ENCODE measurements at places on chromosomes 4 and X. TPM values are rescaled to one million over a fixed set of nuclear protein-coding genes. Genes with fewer than 3 reads are reported as not detected.
A peak's percentile ranks its signal among the peaks of the same experiment; 100 is the strongest.

Gene HPGDS
- total RNA-seq: not detected

Gene RHOXF2B
- total RNA-seq: not detected

Gene ZXDA
- total RNA-seq: 5.4 TPM

Gene CXCL3
- total RNA-seq: 1.3 TPM

Gene FAM184B
- not detected for total RNA-seq

Gene MAGEC2
- not detected for total RNA-seq

Gene DOK7
- total RNA-seq: not detected

Gene H2BW2
- total RNA-seq: not detected

Gene GAGE1
- not detected for total RNA-seq

Gene GYPB
- not detected for total RNA-seq

Gene GPR50
- not detected for total RNA-seq

Gene ADH1A
- total RNA-seq: not detected

Gene MTMR8
- total RNA-seq: 1.1 TPM

- no peak for DNase-seq
These were observed 28.3 kb upstream of the MAGEC2 start for GRCh38 chrX:142233400-142233799.

DNA sequence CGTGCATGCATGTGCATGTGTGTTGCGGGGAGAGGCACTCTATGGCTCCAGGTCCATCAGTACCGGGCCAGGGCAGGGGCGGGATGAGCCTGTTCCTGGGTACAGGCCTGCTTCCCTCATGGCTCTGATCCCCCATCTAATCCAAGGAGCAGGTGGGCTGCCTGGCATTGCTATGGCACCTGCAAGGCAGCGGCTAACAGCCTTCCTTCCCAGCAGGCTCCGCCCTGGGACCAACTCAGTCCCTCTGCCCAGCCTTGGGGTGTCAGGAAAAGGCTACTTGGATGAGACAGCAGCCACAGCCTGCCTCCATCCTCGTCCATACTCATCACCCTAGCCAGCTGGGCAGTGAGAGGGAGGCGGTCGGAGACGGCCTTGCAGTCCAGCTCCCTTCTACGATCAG is 46.5 kb downstream of the PPP2R2C start:
- no peak for DNase-seq

GRCh38 chr4:4339504-4340085 is 47.3 kb upstream of the NSG1 start:
- no peak for DNase-seq

DNA sequence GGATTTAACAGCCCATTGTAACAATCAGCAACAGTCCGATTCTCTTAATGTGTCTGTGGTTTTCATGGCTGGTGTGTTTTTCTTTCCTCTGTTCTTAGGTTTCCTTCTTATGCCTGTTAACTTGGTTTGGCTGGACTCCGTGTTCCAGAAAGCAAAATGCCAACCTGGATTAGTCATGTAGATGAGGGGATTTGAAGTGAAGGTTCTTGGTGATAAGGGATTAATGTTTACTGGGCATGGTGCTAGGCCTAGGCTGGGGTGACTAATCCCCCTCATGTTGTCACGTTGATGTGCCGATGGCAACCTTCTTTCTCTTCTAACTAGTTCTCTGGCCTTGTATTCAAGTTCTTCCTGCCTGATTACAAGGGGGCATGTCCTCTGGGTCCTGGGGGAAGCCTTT is 85.9 kb downstream of the REPS2 start:
- DNase-seq: peak; percentile 51

GRCh38 chr4:7638984-7639789 is 204.5 kb upstream of the PSAPL1 start:
- DNase-seq: no peak

DNA sequence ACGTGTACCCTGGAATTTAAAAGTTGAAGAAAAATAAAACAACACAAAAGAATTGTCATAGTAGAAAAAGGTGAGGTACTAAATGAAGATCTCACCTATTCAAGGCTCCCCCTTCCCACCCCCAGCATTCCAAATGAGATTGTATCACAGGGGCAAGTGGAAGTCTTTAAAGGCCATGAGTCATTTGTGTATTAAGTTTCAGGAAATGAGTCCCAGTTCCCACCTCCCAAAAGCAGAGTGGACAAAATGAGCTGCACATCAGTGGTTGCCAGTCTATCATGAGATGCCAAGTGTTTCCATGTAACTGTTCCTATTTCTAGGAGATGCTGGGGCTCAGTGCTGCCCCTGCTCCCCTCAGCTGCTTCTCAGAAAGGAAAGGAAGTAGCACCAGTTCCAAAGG is 20.1 kb downstream of the ARHGEF9 start:
- peak; percentile 39 for DNase-seq

GRCh38 chr4:150586162-150586810 is 4.3 kb downstream of the MAB21L2 start:
- DNase-seq: no peak

DNA sequence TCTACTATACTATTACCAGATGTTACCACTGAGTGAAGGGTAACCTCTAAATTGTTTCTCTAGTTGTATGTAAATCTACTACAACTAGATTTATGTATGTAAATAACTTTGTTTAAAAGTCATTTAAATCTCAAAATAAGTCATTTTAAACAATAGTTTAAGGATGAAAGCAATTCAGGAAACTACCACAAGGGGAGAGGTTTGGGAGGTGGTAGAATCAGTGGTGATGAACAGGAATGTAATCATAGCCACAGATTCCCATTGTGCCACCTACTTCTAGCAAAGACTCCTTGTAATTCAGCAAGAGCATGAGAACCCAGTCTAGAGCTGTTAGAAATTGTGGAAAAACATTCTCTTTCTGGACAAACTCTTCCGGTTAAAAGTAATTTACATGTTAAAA is 234.6 kb downstream of the SLC7A11 start:
- no peak for DNase-seq

- no peak for DNase-seq
These were observed 7.5 kb upstream of the SETD7 start for GRCh38 chr4:139563515-139563914.

- no peak for DNase-seq
These were observed 377.5 kb downstream of the CENPC start for GRCh38 chr4:67167849-67168248.

DNA sequence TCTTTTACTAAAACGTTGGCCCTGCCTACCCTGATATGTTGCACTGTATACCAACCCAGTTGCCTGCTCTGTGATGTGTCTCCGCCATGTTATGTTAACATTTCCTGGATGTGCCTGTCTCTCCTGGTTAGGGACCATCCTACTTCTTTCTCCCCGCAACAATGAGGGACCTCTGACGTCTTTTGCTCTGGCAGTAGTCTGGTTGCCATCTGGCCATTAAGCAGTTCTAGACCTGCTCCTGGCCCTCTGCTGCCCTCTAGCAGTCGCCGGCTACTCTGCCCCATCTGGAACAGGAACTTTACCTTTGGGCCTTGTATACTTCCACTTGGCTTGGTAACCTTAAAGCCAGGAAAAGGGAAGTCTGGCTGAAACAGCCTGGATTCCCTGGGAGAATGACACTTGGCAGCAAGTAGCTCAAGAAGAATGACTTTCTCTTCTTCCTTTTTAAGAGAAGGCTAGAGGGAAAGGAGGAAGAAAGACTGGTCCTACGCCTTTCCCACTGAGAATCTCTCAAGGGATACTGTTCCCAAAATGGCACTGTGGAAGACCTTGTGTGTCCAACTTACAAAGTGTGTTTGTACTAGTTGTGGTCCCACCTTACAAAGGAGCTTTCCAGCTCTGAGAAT is 63.5 kb downstream of the GPC3 start:
- DNase-seq: peak; percentile 1

DNA sequence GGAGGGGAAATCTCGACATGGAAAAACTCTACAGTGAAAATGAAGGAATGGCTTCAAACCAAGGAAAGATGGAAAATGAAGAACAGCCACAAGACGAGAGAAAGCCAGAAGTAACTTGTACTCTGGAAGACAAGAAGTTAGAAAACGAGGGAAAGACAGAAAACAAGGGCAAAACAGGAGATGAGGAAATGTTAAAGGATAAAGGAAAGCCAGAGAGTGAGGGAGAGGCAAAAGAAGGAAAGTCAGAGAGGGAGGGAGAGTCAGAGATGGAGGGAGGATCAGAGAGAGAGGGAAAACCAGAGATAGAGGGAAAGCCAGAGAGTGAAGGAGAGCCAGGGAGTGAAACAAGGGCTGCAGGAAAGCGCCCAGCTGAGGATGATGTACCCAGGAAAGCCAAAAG is 1.3 kb downstream of the TCEAL4 start:
- peak; percentile 1 for DNase-seq

GRCh38 chr4:53075162-53075785 is 213.2 kb downstream of the RASL11B start:
- DNase-seq: no peak

- DNase-seq: peak; percentile 13
These were observed 18.2 kb upstream of the PLAC1 start for GRCh38 chrX:134676436-134676835.

DNA sequence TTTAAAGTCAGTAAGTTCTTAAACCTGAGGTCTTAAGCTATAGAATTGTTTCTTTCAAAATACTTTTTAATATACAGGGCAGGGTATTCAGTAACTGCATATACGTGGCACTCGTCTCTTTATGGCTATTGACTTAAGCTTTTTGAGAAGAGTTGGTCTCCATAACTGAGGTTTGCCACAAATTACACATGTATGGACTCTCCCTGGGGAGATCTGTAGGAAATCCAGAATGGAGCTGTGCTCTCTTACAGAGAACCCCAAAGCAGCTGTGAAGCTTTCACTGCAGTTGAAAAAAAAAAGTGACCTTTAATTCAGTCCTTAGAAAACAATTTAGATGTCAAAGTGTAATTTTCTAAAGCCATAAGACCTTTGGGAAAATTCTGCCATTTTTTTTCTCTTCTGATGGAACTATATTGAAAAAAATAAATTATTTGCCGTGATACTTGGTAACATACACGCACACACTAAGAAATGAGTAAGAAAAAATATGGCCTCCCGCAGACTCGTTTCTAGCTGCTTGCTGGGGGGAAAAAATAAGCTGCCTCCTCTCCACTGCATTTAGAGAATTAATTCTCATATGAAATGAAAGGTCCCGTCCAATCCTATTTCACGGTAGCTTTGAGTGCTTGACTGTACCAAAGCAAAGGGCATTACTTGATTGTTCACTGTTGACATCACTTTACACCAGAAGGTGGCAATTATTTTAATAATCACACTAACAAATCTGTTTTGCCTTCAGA is 159.4 kb upstream of the TENM3 start:
- DNase-seq: no peak

DNA sequence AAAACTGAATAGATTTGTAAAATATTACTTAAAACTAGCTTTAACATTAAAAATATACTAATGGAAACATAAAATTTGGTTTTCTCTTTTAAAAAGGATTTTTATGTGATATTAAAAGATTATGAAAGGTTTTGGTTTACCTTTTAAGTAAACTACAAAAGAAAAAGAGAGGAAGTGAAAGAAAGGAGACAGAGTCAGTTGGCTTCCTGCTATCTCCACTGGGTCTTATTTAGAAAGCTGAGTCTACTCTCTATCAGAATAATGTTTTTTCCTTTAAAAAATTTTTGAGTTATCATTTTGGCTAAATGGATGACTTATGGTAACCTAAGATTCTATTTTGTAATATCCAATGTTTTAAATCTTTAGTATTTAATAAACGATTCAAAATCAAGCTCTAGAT is 21.6 kb upstream of the ATP8A1 start:
- DNase-seq: no peak
